ENCODE measurements at places on chromosomes 12 and 14. TPM values are rescaled to one million over a fixed set of nuclear protein-coding genes. Genes with fewer than 3 reads are reported as not detected.

The ADSS1 gene
- total RNA-seq = 26.0 TPM

The MORN3 gene
- total RNA-seq = 0.19 TPM

The GPR135 gene
- 6.8 TPM for total RNA-seq

The CLEC4E gene
- 8.5 TPM for total RNA-seq

The ACOT4 gene
- 6.5 TPM for total RNA-seq

The STXBP6 gene
- total RNA-seq = 6.3 TPM

The SYT1 gene
- total RNA-seq = 0.72 TPM

Data from omental fat pad (tissue), 4 donors.